MCF 10A (cell line): ENCODE measurements at places on chromosomes 1 and 21. TPM values are rescaled to one million over a fixed set of nuclear protein-coding genes. Genes with fewer than 3 reads are reported as not detected.

The CD1E gene
- total RNA-seq: not detected in 2 replicates

The PLA2G2C gene
- total RNA-seq: not detected in 2 replicates

The HAO2 gene
- not detected in 2 replicates for total RNA-seq

The OR2M3 gene
- total RNA-seq: not detected in 2 replicates

The LDLRAD1 gene
- total RNA-seq: not detected in 2 replicates

The CCDC185 gene
- total RNA-seq: not detected in 2 replicates

The PRR9 gene
- not detected in 2 replicates for total RNA-seq

The TDRD10 gene
- total RNA-seq: not detected in 2 replicates

The TATDN3 gene
- total RNA-seq: 31.5 and 35.7 TPM in 2 replicates

The TBX15 gene
- 0.09 and 0.15 TPM in 2 replicates for total RNA-seq

The UBR4 gene
- 154 and 181 TPM in 2 replicates for total RNA-seq
